Breast epithelium (tissue), 4 donors: ENCODE measurements at places on chromosomes 12 and 14. TPM values are rescaled to one million over a fixed set of nuclear protein-coding genes. Genes with fewer than 3 reads are reported as not detected.
A peak's percentile ranks its signal among the peaks of the same experiment; 100 is the strongest.

Gene KLRC3
- not detected for total RNA-seq

DNA sequence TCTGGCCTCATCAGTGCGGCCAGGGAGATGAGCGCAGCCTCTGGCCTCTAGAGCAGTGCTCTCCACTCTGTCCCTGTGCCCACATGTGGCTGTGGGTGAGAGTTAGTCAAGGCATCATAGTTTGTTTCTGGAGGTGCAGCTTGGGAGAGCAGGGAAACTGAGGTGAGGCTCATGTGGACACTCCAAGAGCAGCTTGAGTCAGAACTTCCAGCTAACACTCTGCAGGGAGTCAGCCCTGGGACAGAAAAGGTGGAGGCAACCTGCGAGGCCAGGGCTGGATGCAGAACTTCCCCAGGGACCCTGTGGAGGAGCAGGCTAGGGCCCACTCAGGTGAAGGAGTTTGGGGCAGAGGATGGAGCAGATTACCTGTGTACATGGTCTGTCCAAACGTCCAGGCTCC is 10.8 kb downstream of the ISCA2 start:
- no peaks in the 10 kb centered on the region for H3K36me3 ChIP-seq
- H3K27ac ChIP-seq = no peak overlapping the region
- no peak for DNase-seq

- peak overlapping the region; percentile 99 for H3K27ac ChIP-seq
- DNase-seq = no peak
- H3K36me3 ChIP-seq = no peaks in the 10 kb centered on the region
- H3K27me3 ChIP-seq = no peaks in the 10 kb centered on the region
- H3K4me3 ChIP-seq = peak overlapping the region; percentile 73
These were observed 678 bp downstream of the ZBTB25 start for GRCh38 chr14:64502887-64503433.

- H3K27me3 ChIP-seq = no peaks in the 10 kb centered on the region
- H3K36me3 ChIP-seq = no peaks in the 10 kb centered on the region
- H3K27ac ChIP-seq = no peak overlapping the region
- H3K4me3 ChIP-seq = no peak overlapping the region
- no peak for DNase-seq
These were observed 181.3 kb downstream of the ITPR2 start for GRCh38 chr12:26651566-26652188.
